ENCODE measurements at places on chromosomes 12 and 14.

- DNase-seq = no peak
Measured at GRCh38 chr14:98808494-98809407, 463.2 kb downstream of the BCL11B start.

DNA sequence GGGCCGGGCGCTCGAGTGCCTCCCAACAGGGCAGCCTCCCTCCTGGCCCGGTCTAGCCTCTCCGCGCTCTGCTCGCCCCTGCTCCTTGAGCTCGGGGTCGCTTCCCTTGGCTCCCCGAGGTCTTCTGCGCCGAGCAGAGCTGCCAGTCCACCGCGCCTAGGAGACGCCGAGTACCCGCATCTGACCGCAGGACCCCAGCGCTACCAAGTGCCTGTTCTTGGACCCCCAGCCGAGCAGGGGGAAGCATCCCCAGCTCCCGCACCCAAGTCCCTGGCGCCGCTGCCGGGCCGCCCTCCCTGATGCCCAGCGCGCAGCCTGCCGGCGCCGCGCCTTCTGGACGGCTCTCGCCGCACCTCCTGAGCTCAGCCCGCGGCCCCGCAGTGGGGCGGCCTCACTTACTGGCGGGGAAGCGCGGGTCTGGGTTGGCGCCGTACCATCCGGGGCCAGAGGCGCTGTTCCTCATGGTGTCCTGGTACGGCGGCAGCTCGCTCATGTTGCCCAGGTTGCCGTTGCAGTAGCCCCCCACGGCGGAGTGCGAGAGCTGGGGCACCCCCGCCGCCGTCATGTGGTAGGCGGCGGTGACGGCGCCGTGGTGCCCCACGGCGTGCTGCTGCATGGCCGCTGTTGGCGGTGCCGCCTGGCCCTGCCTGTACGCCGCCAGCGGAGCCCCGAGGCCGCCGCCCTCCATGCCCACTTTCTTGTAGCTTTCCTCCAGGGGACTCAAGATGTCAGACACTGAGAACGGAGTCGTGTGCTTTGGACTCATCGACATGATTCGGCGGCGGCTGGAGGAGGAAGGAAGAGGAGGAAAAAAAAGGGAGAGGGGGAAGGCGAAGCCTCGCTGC is 1.2 kb downstream of the NKX2-1 start:
- DNase-seq = no peak

GRCh38 chr12:31991146-31991545 is 31.9 kb downstream of the RESF1 start:
- no peak for DNase-seq

- no peak for DNase-seq
Measured at GRCh38 chr14:94052199-94052598, 26.1 kb downstream of the OTUB2 start.

DNA sequence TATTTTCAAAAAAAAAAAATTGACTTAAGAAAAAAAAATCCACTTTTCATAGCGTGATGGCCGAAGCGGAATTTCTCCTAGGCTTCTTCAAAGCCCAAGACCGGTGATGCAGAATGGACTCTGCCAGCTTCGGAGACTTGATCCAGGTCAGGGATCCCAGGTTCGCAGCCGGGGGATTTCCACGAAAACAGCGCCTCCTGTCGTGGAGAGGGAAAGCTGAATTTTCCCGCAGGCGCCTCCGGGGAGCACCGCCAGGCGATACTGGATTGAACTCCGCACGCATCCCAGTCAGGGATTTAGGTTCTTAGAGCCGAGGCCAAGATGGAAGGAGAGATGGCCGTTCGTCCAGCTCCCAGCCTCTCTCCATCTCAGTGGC is 2.1 kb downstream of the TTC6 start:
- no peak for DNase-seq

DNA sequence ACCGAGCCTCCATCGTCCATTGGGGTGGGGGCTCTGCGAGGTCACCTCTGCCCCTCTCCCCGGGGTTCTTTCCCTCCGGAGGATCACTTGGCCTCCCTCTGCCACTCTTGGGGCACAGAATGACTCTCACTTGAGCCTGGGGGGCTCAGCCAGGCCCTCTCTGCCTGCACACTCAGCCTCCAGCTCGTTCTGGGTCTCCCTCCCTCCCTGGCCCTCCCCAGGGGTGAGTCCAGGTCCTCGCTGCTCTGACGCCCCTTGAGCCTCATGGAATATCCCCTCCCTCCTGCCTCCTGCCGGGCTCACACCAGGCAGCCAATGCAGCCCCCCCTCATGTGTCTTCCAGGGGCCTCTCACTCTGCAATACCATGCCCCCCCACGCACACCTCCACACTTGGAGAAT is 17.7 kb upstream of the SFSWAP start:
- no peak for DNase-seq

DNA sequence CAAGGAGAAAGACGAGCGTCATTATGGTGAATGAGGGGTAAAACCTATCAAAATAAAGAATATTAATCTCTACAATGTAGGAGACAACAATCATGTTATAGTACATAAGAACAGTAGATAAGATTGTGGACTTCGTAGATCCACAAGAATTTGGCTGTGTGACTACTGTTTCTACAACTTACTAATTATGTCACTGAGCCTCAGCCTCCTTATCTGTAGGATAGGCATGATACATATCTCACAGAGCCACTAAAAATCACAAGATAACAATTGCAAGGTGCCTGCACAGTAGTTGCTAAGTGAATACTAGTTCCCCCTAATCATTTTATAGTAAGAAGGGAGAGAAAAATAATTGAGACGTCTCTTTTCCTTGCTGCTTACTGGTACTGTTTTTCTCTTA is 78.2 kb upstream of the STAC3 start:
- no peak for DNase-seq

- no peak for DNase-seq
Measured at GRCh38 chr14:60169722-60170121, 4.5 kb upstream of the DHRS7 start.

GRCh38 chr14:99380402-99380801 is 100.3 kb downstream of the SETD3 start:
- DNase-seq = no peak

DNA sequence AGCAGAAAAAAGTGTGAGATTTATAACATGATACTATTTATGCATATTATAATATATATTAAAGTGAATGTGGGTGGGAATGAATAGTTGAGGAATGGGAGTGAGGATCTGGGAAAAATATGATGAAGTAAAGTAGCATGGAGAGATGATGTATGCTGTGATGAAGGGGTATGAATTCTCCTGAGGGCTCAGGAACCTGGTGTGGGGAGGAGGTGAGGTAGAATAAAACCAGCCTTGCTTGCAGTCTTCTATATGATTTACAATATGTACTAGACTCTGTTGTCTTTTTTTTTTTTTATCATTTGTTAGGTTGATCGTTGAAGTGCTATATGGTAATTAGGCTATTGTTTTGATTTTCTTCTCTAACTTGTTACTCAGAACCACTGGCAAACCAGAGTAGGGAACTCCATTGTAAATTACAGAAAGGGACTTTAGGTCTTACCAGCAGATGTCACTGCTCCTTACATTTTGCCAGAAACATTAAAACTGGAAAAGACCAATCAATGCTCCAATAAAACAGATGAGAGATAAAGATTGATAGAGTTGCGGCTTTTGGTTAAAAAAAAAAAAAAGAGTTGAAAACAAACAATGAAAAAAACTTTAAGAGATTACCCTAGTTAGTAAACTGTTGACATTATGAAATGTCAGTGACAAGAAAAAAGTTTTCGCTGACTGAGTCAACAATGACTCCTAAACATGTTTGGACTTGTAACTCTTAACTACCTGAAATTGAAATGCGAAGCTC is 39.9 kb downstream of the ATL1 start:
- DNase-seq = no peak

DNA sequence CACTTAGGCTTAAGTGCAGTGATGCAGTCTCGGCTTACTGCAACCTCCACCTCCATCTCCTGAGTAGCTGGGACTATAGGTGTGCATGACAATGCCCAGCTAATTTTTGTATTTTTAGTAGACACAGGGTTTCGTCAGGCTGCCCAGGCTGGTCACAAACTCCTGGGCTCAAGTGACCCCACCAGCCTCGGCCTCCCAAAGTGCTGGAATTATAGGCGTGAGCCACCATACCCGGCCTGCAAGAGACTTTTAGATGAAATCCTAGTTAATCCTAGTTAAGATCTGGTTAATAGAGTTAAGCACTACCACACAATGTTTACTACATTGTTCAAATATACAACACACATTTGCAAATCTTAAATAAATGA is 196.5 kb upstream of the AMIGO2 start:
- no peak for DNase-seq

DNA sequence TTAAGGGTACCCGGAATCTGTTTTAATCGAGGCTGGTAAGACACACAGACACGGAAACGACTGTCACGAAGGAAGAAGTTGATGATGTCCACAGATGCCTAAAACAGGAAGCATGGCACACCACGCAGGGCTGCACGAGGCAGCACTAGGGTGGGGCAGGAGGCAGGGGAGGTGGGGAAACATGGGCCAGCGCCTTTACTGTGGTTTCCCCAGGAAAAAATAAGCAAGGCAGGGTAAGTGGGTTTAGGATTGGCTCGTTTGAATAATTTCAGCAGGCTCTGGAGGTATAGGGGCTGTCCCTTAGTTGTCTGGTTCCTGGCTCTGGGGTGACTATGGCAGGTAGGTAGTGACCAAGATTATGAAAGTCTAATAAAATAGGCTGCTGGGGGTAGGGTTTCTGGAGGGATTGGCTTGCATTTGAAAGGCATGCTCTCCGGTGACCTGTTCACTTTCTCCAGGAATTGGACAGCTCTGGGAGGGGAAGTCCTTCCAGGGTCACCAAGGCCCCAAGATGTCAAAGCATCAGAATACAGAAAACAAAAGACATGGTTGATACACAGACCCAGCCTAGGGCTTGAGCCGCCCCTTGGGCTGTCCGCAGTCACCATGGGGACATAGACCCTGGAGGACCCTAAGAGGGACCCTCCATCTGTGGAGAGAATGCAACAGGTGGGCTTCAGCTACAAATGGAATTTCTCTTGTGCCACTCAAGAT is 35.3 kb downstream of the MAP1LC3B2 start:
- DNase-seq = no peak

- DNase-seq = no peak
Measured at GRCh38 chr14:66293533-66294105, 192.6 kb upstream of the CCDC196 start.

GRCh38 chr14:95862243-95862642 is 14.4 kb upstream of the TUNAR start:
- DNase-seq = no peak

DNA sequence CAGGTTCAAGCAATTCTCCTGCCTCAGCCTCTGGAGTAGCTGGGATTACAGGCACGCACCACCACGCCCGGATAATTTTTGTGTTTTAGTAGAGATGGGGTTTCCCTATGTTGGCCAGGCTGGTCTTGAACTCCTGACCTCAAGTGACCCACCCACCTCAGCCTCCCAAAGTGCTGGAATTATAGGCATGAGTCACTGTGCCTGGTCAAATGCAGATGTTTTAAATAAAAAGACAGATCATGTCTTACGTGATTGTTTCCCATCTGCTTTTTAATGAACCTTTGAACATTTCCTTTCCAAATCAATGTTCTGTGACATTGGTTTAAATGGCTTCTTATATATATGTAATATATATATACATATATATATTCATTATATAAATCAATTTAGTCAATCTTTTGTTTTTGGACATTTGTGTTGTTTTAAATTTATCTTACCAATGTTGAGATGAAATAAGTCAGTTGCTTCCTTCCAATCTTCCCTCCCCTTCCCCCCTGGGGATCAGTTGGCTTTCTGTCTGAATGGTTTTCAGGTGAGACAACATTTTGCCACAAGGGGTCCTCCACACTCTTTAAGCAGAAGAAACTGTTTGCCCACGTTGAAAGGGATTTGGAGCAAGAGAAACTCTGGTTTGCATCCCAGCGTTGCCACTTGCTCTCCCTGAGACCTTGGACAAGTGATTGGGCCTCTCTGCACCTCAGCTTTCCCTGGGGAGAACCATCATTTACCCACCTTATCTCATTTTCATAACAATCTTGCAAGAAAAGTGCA is 47.6 kb upstream of the RBM19 start:
- no peak for DNase-seq

GRCh38 chr14:93765155-93765554 is 23.1 kb downstream of the PRIMA1 start:
- DNase-seq = no peak

DNA sequence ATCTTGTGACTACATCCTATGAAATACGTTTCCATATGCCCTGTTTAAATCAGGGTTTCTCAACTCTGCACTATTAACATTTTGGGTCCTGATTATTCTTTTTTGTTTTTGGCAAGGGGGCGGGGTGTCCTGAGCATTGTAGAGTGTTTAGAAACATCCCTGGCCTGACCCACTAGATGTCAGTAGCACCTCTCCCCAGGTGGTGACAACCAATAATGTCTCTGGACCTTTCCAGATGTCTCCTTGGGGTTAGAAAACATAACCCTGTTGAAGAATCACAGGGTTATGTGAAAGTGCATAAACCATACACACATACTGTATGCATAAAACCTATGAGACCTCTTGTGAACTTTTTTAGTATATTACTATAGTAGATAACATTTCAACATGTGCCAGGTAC is 1.4 kb downstream of the ACAD10 start:
- no peak for DNase-seq

GRCh38 chr14:101352567-101352966 is 208.7 kb upstream of the DIO3 start:
- no peak for DNase-seq

DNA sequence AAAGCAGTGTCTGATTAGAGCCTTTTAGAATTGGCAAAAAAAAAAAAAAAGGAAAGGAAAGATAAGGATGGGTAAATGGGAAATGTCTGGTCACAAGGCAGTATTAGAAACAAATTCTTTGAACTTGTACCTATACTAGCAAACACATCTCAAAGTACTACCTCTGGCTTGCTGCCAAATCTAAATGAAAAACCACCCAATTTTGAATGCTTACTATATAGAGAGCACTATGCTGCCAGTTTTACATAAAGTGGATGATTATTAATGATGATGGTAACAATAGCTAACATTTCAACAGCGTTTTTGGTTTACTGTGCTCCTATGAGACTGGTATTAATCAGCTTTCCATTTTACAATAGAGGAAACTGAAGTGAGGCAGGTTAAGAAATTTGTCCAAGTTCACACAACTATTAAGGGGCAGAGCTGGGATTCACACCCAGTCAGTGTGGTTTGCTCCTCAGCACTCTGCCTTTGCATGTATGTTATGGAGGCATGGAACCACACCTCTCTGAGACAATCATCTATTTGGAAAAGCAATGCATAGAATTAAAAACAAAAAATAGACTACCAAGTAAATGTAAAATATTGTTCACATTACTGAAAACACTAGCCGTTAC is 34.2 kb downstream of the ATP2B1 start:
- DNase-seq = no peak

DNA sequence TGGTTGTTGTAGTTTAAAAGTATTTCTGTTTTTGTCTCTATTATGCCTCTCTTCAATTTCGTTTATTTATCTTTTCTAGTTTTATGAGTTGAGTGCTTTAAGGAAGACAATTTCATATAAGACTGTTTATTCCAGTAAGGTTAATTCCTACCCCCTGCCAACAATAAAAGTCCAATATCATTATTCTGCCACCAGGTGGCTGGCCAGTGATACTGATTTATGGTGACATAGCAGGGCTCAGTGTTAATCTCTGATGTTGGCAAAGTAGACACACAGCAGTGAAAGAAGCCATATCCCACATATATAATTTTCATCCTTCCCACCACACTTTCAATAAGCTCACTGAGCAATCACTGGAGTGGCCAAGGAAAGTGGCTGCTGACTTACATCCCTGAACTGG is 69.0 kb upstream of the BMP4 start:
- no peak for DNase-seq
